Epithelial cell of prostate (primary cell): ENCODE measurements at places on chromosomes 12 and 14.

- no peak for DNase-seq
These were observed 61.9 kb downstream of the ZFP36L1 start for GRCh38 chr14:68730811-68731425.

GRCh38 chr14:54489318-54489683 lies 521 bp upstream of the GMFB start:
- DNase-seq: no peak

GRCh38 chr12:95764848-95765247 lies 25.7 kb downstream of the NTN4 start:
- no peak for DNase-seq

- no peak for DNase-seq
These were observed 153.3 kb upstream of the PARP11 start for GRCh38 chr12:4026517-4026916.

- no peak for DNase-seq
These were observed 80.2 kb downstream of the NUAK1 start for GRCh38 chr12:106058256-106059182.

DNA sequence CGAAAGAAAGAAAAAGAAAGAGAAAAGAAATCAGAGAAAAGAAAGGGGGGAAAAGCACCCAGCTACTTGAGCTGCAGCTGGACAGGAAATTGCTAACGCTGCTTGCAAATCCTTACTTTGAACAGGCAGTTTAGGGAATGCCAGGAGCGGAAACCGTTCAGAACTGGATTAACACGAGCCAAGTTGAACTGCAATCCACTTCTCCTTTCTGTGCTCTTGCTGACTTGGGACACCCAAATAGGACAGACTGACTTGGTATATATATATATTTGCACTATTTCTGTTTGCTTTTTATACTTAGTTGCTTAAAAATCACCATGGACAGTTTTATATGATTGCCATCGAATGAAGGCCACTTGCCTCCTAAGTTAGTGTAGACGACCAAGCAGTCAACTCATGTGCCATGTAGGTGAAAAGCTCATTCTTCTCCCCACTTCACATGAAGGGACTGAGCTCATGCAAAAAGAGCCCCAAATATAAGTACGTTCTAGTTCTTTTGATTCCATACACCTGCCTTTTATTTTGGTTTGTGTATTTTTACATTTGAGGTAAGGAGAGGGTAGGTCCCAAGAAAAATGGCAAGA lies 5.5 kb downstream of the DUSP6 start:
- no peak for DNase-seq

GRCh38 chr14:30657606-30658163 lies 35.6 kb downstream of the SCFD1 start:
- no peak for DNase-seq

DNA sequence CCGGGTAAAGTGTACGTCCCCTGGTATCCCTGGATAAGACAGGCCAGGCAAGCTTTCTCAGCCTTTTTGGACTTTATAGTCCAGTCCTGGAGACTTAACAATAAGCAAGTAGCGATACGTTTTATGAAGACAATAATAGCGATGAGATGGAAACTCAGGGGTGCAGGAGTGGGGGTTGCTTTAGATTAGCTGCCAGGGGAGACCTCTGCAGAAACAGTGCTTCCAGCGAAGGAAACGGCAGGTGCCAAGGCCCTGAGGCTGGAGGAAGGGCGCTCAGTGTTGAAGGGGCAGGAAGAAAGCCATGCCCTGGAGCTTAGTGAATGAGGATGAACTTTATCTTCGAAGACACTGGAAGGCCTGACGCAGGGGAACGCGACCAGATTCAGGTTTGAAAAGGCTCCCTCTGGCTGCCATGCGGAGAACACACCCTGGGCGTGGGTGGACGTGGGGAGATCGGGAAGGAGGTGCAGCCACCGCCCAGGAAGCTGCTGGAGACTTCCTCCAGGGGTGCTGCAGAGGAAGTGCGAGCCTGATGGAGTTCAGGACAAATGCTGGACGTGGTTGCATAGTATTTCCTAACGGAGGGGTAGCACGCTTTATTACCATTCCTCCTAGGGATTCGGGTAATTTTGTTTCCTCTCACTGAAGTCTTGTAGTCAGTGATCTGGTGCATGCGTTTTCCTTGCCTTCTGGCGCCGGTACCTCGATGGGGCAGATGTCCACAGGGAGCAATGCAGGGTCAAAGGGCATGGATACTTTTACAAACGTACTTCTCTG lies 26.1 kb upstream of the UBC start:
- DNase-seq: no peak

- DNase-seq: no peak
These were observed 127.3 kb upstream of the HIF1A start for GRCh38 chr14:61567838-61568571.

- DNase-seq: no peak
These were observed 13.1 kb upstream of the NGB start for GRCh38 chr14:77284066-77284465.

DNA sequence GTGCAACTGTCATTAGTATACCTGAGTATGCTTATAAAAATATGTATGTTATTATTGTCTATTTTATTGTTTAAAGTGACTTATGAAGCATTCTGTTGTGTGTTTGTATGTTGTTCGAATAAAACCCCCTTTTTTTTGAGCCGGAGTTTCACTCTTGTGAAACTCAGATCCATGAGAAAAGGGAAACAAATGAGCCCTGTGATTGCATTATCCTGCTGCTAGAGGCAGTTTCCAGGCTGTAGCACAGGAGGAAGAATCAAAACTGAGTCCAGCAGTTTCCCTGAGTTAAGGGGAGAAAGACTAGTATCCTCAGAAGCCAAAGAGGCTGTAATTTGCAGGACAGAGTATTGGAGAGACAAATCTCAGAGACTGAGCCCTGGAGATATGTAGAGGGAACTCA lies 12.5 kb downstream of the SGPP1 start:
- DNase-seq: no peak

DNA sequence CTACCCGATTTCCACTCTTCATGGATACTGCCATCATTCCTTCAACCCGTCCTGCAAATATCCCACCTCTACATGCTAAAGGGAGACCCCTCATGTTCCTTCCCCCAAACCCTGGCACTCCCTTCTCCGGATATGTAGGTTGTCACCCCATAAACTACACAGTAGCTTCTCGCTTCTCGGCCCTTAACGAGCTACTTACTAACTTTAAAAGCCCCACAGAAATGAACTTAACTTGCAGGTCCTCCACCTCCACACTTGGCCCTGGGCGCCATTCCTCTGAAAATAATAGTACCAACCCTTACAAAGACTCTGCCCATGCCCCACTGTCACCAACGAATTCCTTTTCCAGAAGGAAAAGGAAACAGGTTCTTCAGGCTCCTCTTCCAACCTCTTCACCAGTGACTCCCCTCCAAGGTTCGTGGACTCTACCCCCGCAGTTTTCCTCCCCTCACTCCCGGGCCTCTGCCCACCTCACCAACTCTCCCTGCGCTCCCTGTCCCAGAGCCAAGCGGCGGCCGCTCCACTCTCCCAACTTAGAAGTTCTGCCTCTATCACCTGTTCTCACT lies 1.2 kb downstream of the SPPL3 start:
- DNase-seq: no peak

GRCh38 chr14:22843123-22843925 lies 6.9 kb downstream of the MMP14 start:
- DNase-seq: no peak

DNA sequence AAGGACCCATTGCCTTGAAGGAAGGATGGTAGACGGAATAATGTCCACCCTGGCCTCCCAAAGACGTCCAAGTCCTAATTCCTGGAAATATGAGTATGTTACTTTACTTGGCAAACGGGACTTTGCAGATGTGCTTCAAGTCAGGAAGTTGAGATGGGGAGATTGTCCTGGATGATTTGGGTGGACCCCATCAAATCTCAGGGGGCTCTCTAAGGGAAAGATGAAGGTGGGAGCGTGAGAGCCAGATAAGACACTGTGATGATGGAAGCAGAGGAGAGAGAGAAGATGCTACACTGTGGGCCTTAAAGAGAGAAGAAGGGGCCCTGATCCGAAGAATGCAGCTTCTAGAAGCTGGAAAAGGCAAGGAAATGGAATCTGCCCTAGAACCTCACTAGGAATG lies 29.6 kb upstream of the LTA4H start:
- DNase-seq: no peak

DNA sequence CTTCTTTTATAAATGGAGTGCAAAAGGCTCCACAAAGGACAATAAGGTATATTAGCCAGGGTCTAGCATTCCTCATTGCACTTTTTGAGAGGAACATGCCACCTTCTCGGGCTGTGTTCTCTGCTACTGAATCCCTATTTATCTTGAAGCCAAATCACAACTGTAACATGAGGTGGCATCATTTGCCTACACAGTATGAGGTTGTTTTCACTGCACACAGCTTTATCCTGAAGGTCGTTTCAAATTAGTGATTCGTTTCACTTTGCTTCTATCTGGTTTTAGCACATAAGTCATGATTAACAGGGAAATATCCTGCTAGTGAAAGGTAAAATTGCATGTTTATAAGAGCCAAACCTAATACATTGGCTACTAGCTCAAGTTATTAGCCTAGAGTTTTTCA lies 153.8 kb downstream of the SLC35F4 start:
- DNase-seq: no peak

- DNase-seq: no peak
These were observed 129.7 kb upstream of the FUT8 start for GRCh38 chr14:65282896-65283253.

GRCh38 chr12:49059045-49059298 lies 1.6 kb downstream of the KMT2D start:
- no peak for DNase-seq

DNA sequence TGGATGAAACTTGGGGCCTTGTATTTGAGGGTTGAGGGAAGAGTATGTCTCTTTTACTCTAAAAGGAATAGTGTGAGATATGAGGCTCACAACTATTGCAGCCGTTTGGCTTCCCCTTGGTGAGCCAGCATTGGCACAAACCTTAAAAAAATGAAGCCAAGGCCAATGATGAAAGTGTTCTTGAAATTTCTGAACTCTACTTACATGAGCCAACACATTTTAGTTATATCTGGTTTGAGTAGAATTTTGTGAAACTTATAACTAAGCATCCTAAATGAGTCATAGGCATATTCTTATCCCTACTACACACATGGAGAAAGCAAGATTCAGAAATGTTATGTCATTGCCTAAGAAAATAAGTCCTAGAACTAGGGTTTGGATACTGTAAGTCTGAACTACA lies 55.3 kb upstream of the ACSS3 start:
- no peak for DNase-seq

DNA sequence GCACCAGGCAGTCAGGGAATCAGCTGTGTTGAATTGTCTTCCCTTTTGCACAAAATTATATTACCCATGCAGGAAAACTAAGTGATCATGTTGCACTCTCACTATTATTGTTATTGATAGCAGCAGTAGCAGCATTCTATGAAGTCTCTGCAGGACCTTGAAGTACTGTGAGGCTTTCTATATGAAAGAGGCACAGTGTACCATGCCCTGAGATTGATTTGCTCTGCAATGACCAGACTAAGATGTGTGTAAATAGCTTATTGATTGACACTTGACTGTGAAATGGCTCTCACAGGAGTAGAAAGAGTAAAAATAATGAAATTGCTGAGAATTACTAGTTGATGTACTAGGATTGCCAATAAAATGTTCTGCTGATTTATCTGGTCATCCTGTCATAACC lies 99.9 kb downstream of the KICS2 start:
- DNase-seq: no peak

DNA sequence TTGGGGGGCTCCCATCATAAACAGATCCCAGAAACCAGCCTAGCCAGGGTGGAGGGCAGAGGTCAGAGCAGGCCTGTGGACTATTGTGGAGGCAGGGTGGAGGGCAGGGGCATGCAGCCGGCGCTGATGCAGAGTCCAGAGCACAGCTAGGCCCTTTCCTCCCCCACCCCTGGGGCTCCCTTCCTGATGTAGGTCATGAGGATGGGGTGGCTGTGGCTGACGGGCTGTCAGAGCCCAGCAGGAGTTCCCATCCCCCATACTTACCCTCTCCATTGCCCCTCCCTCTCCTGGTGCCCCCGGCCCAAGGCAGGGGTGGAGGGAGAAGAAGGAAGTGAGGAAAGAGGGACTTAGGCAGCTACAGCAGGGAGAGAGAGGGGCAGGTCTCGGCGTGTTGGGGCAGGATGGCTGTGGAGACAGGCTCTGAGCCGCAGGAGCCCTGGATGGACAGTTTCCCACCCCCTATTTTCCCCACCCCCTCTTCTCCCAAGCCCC lies 5.7 kb upstream of the ZNF385A start:
- peak; percentile 56 for DNase-seq

GRCh38 chr14:76753541-76754198 lies 7.6 kb upstream of the VASH1 start:
- DNase-seq: no peak

- DNase-seq: no peak
These were observed 13.1 kb upstream of the PRKAG1 start for GRCh38 chr12:49031573-49032161.

DNA sequence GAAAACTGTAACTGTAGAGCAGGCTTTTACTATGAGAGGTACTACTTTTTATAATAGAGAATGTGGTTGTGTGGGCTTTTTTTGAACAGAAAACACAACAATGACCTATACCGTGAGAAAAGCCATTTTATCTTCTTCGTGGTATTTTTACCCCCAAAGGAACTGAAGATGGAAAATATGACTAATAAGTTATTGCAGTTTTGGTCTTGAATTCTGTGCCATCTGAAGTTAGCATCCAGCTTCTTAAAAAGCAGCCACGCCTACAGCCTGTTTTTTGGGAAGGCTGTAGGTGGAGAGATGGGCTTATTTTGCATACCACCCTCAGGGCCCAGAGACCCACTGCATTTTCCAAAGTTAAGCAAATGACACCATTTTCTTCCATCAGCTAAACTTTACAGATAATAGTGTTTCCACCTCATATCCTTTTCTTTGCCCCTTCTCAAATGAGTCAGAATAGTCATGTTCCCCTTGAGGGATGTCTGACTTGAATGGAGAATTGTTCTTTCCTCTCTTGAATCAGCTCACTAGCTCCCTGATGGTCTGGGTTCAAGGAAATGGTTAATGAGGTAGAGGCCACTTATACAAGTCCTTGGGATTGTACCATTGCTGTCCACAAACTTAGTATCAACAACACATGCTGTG lies 53.0 kb downstream of the TBC1D30 start:
- DNase-seq: no peak

DNA sequence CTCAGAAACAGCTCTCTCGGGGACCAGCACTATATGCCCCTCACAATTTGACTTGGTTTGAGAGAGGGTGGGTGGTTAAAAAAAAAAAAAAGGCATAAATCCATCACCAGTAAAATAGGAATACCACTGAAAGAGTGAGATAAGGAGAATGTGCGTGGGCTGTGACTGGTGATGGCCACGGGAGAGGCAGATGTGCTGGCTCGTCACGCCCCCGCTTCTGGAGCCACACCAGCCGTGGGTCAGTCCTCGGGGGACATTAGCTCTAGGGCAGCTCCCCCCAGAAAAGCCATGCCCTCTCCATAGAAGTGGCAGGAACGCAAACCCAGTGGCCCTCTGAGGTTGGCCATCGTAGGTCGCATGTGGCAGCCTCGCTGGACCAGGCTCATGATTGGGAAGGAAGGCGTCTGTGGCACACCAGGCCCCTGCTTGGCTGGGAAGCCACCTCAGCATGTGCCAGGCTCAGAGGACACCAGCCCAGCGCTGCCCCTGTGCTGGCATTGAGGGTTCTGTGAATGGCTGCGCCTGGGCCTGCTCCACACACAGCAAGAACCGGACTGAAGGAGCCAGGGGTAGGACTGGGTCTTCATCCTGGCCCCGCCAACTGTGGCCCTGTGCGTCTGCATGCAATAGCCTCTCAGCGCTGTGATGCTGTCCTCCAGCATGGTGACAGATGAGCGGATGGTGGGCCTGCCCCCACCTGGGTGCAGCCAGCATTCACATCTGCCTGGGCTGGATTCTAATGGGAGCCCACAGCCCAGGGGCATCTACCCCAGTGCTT lies 110.5 kb downstream of the PIWIL1 start:
- DNase-seq: no peak
